ENCODE measurements at places on chromosomes 3 and 15.
A peak's percentile ranks its signal among the peaks of the same experiment; 100 is the strongest.

DNA sequence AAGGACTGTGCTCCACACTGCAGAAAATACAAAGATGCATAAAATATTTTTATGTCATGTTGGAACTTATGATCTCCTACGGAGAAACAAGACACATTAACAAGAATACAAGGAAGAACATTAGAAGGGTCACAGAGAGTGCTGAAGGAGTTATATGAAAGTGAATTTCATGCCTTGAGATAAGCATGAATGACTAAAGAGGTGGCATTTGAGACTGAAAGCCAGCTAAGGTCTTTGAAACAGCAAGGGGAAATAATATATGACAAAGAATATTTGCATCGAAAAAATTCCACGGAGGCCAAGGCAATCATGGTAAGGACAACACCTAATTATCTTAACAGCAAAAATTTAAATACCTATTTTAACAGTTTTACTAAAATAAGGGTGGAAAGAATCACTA, 12.5 kb downstream of the GSK3B start:
- DNase-seq: no peak

GRCh38 chr3:159765860-159766294, 222.8 kb upstream of the IL12A start:
- DNase-seq: no peak

GRCh38 chr15:70407955-70408354, 310.2 kb upstream of the TLE3 start:
- no peak for DNase-seq

DNA sequence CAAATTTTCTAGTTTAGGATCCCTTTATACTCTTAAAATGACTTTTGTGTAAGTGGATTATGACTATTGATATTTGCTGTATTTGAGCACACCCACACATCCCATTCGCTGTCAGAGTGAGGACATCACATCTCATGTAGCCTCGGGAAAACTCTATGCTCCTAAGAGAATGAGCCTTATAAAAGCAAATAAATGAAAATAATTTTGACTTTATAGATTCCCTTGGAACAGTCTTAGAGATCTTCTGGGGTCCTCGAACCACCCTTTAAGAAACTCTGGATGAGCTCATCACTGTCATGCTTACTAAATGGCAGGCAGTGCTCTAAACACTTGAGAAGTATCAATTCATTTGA, 16.1 kb upstream of the EXOG start:
- no peak for DNase-seq

GRCh38 chr15:76006136-76006778, 6.0 kb downstream of the NRG4 start:
- DNase-seq: no peak

- peak; percentile 5 for DNase-seq
Measured at GRCh38 chr3:94862703-94863102, 799.8 kb downstream of the NSUN3 start.

DNA sequence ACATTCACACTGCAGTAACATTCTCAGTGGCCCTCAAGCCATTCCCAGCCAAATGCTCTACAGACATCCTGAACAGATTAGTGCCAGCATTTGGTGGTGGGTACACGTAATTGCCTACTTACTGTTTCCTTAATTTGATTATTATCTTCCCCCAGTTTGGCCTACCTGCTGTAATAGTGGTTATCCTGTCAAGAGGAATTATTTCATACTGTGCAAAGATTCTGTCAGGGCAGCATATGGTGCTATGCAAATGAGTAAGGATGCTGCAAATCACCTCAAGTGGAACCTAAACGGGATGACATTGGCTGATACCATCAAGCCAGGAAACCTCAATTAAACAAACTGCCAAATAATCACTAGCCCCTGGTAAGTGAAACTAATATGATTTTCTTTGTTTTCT, 88.7 kb downstream of the SEMA6D start:
- DNase-seq: no peak

- no peak for DNase-seq
Measured at GRCh38 chr3:158359339-158359738, 211.7 kb upstream of the MLF1 start.

- no peak for DNase-seq
Measured at GRCh38 chr3:122754929-122755328, 38.7 kb downstream of the HSPBAP1 start.

DNA sequence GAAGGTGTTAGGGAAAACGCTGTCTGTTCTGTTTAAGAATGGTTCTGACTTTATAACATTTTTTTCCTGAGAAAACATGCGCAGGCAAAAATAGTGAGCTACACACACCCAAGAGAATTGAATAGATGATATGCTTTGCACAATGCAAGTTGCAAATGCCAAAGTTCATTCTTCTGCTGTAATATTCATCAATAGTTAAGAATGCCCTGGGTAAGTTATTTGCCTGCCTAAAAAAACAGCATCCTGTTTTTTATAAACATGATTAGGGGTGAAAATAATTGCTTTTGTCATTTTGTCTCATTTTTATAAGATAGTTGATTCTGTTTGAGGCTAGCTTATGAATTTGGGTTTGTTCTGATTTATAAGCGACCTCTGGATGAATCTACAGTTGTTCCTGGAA, 99.4 kb downstream of the DTWD1 start:
- DNase-seq: no peak
